ENCODE measurements at places on chromosomes 2 and 18.
A peak's percentile ranks its signal among the peaks of the same experiment; 100 is the strongest.

GRCh38 chr18:332721-333510 is 65.1 kb upstream of the THOC1 start:
- no peak for DNase-seq

- no peak for DNase-seq
Measured at GRCh38 chr18:12518326-12518725, 110.6 kb downstream of the PRELID3A start.

DNA sequence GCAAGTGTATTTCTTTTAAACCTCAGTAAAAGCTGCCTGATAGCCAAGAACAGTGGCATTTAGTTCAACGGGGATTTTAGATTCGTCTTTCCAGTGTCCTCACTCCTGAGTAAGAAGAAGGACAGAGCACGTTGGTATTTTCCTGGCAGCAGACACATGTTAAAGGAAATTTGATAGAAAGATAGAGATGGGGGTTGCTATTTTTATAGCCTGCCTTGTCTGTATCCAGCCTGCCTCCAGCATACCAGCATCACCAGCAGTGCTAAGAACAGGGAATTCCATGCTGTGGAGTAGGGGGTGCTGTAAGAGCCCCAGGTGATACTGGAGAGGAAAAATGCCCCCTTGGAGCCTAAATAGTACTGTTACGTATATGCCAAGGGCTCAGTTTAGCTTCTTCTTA is 1.1 kb upstream of the SMYD1 start:
- DNase-seq = no peak

DNA sequence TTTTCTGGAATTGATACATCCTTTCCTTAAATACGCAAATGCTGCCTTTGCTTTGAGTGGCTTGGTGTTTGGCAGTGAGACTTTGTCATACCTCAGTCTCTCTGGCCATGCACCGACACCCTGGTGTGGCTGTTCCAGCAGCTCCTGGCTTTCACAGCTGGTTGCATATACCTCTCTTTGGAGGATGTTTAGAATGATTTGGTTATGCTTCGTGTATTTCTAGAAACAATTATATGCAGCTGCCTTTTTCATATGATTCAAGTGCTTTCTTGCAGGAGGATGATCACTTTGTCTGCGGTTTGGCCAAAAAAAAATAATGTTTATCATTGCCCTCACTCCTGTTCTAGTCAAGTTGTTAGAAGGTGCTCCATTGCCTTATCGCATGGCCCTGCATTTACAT is 95.0 kb upstream of the EML6 start:
- DNase-seq = no peak

GRCh38 chr2:1550658-1551316 is 137.5 kb downstream of the TPO start:
- peak; percentile 91 for DNase-seq

GRCh38 chr18:21799721-21800120 is 59.1 kb downstream of the MIB1 start:
- DNase-seq = no peak

DNA sequence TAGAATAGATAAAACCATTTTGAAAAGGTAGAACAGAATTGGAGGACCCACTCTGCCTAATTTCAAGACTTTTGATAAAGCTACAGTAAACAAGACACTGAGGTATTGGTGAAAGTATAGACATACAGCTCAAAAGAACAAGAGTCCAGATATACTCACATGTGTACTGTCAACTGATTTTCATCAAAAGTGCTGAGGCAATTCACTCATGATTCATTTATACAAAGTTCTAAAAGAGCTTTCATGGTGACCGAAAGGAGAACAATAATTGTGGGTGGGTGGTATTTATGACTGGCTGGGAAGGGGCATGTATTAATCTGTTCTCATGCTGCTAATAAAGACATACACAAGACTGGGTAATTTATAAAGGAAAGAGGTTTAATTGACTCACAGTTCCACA is 7.3 kb downstream of the MAP4K3 start:
- DNase-seq = no peak

DNA sequence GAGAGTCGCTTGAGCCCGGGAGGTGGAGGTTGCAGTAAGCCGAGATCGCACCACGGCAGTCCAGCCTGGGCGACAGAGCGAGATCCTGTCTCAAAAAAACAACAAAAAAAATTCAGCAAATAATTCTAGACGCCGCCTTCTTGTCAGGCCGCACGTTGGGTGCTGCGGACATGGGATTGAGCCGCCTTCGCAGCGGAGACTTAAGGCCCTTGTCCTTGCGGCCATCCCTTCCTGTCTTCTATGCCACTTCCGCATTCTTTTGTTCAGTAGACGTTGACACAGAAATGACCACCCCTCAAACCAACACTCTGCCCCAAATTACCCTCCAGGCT is 15.8 kb downstream of the PTPN18 start:
- DNase-seq = no peak

DNA sequence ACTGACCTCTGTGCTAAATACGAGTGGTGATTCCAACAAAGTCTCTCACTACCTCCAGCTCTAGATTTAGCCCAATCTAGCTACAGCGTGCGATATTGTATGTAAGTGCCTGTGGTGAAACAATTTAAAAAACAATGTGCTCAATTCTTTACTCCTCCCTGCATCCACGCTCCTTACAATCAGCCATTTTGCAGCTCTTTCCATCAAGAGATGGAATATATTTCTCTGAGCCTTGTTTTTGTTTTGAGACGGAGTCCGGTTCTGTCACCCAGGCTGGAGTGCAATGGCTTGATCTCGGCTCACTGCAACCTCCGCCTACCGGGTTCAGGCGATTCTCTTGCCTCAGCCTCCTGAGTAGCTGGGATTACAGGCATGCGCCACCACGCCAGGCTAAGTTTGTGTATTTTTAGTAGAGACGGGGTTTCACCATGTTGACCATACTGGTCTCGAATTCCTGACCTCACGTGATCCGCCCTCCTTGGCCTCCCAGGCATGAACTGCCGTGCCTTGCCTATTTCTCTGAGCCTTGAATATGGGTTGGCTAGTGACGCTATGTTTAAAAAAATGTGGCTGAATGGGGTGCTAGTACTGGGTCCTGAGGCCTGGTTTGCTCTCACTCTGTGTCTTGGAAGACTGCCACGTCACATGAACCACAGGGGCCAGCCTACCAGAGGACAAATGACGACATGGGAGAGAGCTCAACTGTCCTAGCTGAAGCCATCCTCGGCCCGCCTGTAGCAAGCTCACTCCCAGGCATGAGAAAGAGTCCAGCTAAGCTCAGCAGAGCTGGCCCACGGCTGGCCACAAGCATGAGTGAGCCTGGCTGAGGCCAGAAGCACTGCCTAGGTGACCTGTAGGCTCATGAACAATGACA is 14.8 kb downstream of the WDFY1 start:
- DNase-seq = no peak

- DNase-seq = peak; percentile 39
Measured at GRCh38 chr18:5894611-5895298, 567 bp downstream of the TMEM200C start.

- no peak for DNase-seq
Measured at GRCh38 chr2:85712336-85712735, 18.2 kb downstream of the GNLY start.

- no peak for DNase-seq
Measured at GRCh38 chr18:5974696-5975095, 79.4 kb upstream of the TMEM200C start.

DNA sequence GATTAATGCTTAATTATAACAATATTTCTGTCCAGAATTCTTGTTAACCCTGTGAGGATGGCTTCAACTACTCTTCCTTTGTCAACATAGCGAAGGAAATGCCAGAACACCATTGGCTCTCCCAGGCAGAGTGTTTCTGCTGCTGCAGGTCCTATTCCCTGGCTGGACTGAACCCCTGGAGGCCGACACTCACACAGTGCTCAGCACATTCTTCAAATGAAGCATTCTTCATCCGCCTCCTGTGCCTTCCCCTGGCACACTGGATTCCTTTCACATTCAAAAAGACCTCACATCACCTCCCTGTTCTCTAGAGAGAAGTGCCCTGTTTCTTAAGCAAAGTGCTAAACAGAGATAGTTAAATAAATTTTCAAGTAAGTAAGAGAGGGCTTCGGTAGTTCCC is 187.3 kb upstream of the MSH6 start:
- no peak for DNase-seq

DNA sequence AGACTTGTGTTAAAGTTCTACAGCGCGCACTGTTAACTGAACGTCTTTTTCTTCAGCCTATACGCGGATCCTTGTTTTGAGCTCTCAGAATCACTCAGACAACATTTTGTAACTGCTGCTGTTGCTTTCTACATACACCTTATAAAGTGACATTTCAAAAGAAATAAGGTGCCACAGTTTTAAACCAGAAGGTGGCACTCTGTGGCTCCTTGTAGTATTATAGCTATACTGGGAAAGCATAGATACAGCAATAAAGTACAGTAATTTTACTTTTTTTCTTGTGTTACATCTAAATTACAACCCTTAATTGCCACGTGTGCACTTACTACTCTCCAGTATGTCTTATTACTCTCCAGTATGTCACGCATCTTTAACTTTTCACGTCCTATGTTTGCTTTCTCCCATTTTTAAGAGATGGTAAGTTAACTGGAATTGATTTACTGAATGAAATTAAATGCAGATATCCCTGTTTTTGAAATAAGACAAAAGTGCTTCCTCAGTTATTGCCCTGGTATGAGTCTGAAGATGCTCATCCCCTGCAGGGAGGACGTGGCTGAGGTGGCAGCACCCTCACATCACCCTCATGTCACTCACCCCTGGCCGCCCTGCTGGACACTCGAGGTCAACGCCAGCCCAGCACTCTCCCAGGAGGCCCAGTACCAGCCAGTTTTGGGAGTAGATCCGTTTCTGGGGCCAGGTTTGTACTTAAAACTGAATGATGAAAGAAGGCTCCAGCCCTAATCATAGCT is 37.8 kb downstream of the GORASP2 start:
- DNase-seq = no peak

DNA sequence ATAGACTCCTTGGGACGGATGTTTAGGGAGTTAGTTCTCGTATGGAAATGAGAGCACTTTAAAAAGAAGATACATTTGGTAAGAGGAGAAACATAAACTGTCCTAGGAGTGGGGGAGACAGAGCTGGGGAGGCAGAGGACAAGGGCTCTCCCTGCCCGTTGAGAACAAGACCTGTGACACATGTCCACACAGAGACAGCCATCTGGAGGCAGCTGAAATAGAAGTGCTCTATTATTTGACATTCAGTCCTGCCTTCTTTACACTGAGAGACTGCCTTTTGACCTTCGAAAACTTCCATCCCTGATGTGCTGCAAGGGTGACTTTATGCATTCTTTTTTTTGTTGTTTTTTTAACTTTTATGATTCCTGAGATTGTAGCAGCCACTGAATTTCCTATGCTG is 150.1 kb downstream of the UXS1 start:
- no peak for DNase-seq

- DNase-seq = no peak
Measured at GRCh38 chr2:204732019-204732418, 186.7 kb downstream of the PARD3B start.

DNA sequence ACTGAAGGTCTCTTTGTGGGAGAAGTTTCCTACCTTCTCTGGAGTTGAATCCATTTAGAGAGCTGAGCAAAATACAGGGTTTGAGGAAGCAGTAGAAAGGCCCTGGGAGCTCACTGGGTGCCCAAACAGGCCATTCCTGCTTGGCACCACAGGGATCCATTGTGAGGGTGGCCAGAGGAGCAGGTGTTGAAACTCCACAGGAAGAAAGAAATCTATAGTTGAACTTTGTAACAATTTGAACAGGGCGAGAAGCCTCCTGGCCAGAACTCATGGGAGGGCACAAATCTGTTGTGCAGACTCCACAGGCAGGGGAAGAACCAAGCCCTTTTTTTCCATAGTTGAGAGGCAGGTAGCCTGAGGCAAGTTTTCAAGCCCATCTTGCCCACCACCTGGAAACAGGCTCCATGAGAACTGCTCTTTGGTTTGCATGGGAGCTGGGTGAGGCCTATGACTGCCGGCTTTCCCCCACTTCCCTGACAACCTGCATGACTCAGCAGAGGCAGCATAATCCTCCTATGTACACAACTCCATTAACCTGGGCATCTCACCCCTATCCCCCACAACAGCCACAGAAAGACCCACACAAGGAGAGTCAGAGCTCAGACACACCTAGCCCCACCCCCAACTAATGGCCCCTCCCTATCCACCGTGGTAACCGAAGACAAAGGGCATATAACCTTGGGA is 1053.0 kb downstream of the TSN start:
- no peak for DNase-seq

GRCh38 chr2:210630873-210631560 is 74.6 kb downstream of the CPS1 start:
- no peak for DNase-seq

GRCh38 chr2:196963043-196963442 is 36.5 kb upstream of the PGAP1 start:
- DNase-seq = no peak

DNA sequence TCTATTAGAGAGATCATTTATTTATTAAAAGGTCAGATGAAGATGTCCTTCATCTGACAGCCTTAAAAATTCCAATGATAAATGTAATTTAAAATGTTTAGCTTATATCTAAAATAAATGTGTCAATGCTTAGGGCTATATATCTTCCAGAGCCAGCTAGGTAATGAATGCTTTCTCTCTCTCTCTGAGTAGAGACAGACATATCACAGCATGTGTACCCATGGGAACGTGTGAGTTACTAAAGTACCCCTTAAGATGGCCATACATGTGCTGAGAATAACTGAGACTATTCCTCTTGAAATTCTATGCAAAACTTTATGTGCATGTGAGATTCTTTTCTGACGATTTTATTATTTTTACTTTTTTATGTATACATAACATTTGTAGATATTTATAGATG is 420.9 kb upstream of the ST6GAL2 start:
- DNase-seq = no peak

GRCh38 chr2:98535971-98536677 is 72.2 kb downstream of the COA5 start:
- DNase-seq = no peak

- DNase-seq = peak; percentile 11
Measured at GRCh38 chr18:22930089-22930713, 2.9 kb upstream of the RBBP8 start.

DNA sequence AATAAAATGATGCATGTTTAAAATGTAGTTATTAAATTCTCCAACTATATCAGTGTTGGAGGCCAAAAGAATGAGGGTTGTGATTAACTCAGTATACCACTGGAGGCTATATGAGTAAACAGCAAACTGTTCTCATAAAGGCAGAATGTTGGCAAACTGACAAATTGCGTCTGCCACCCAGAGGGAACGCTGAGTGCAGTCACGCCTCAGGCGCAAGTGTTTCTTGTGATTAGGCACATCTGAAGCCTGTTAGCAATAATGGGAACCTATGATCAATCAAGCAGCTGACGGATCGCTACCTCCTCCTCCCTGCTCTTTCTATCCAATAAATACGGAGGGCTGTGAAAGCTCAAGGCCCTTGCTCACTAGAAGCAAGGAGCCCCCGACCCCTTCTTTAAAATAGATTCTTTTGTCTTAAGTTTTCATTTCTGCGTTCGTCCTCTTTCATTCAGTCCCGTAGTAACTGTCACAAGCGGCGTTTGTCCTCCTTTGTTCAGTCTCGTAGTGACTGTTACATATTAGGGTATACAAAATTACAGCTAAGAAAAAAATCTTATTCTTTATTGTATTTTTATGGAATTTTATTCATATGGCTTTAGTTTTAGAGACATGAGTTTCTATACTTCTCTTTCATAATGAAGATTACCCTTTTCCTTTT is 16.3 kb upstream of the RMND5A start:
- DNase-seq = no peak

Measured in GM12891 (cell line).